ENCODE measurements at places on chromosomes 5 and 9. TPM values are rescaled to one million over a fixed set of nuclear protein-coding genes. Genes with fewer than 3 reads are reported as not detected.

DNA sequence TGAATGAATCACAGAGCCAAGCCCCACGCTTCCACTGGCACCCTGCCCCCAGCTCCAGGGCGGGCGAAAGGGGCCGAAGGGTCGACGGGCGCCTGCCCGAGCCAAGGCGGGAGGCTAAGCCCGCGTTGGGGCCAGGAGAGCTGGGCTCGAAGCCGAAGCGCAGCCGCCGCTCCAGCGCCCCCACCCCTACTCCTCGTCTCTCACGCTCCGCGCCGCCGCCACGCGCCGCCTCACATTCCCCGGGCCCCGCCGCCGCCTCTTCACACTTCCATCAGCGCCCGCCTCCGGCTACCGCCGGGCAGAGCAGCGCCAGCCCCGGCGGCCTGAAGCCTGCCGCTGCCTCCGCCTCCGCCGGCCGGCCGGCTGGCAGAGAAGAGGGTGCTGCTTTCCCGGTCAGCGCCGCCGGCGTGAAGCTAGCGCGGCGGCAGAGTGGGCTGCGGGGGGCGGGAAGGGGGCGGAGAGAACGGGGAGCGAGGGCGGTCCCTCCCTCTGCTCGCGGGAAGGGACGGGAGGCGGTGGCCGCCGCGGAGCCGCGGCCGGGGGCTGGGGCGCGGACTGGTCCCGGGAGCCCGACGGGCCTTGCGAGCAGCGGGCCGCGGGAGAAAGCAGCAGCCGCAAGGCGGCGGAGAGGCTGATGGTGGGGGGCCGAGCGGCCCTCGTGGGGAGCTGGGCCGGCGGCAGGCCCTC, at the start of gene HOMER1:
HOMER1 (minus strand) TSS at position 431 of the 687 bp plus-strand sequence. CDS start 1,360 bp downstream, outside the sequence.
- peak; percentile 63 for DNase-seq

DNA sequence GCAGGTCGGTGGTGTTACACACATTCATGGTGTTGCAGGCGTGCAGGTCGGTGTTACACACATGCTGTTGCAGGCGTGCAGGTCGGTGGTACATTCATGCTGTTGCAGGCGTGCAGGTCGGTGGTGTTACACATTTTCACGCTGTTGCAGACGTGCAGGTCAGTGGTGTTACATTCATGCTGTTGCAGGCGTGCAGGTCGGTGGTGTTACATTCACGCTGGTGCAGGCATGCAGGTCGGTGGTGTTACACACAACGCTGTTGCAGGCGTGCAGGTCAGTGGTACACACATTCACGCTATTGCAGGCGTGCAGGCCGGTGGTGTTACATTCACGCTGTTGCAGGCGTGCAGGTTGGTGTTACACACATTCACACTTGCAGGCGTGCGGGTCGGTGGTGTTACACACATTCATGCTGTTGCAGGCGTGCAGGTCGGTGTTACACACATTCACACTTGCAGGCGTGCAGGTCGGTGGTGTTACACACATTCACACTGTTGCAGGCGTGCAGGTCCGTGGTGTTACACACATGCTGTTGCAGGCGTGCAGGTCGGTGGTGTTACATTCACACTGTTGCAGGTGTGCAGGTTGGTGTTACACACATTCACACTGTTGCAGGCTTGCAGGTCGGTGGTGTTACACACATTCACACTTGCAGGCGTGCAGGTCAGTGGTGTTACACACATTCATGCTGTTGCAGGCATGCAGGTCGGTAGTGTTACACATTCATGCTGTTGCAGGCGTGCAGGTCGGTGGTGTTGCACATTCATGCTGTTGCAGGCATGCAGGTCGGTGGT, 11.1 kb downstream of the DPP7 start:
- DNase-seq = no peak

WNT8A gene
- 0.26 TPM for polyA plus RNA-seq

DNA sequence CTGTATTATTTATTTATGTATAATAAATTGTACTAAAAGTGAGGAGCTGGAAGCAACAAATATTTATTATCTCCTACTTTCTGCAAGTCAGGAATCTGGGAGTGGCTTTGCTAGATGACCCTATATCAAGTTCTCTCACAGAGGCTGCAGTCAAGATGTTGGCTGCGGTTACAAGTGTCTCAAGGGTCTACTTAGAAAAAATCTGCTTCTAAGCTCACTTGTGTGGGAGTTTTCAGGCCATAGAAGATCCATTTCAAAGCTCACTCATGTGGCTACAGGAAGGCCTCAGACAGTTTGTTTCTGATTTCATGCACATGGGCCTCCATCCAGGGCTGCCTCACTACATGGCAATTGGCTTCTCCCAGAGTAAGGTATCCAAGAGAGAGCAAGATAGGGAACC, 551.1 kb downstream of the CAAP1 start:
- DNase-seq = no peak

Measured in renal cortex interstitium (tissue), 15 donors.